ENCODE measurements at places on chromosomes 6 and 20.
A peak's percentile ranks its signal among the peaks of the same experiment; 100 is the strongest.

- DNase-seq = no peak
Measured at GRCh38 chr6:20540683-20541082, 6.4 kb downstream of the CDKAL1 start.

- DNase-seq = no peak
Measured at GRCh38 chr6:4472969-4473642, 303.1 kb upstream of the CDYL start.

GRCh38 chr20:51340451-51340840 is 202.1 kb downstream of the NFATC2 start:
- no peak for DNase-seq

- DNase-seq = peak; percentile 4
Measured at GRCh38 chr6:133894795-133895358, 6.0 kb downstream of the TCF21 start.

DNA sequence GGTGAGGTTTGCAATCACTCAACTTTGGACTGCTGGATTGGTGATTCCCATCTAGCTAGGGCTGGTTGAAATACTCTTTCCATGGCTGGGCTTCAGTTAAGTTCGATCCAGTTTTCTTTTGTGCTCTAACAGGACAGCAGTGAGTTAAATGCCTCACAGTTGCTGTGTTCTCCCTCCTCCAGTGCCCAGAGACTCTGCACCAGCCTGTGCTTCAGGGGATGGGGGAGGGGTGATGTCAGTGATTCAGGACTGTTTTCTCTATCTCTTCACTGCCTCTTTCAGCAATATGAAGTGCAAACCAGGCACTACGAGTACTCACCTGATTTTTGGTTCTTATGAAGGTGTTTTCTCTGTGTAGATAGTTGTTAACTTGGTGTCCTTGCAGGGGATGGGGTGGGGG is 88.2 kb upstream of the FAM83B start:
- no peak for DNase-seq

DNA sequence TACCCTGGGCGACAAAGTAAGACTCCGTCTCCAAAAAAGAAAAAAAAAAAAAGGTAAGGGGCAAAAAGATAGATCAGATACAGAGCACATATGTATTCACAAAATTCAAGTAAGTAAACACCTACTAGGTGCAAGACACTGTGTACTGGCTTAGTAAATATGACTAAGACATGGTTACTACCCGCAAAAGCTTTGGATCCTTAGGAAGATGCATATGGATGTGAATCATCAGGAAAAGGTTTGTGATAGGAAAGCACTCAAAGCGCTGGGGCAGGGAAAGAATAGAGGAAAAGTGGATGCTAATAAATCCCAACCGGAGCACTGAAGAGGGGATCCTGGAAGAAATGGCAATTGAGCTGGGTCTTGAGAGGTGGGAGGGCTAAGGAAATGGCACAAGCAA is 118.8 kb upstream of the FAM184A start:
- no peak for DNase-seq

GRCh38 chr6:130029163-130029562 is 10.8 kb downstream of the L3MBTL3 start:
- no peak for DNase-seq

GRCh38 chr20:24999568-24999967 is 7.0 kb upstream of the APMAP start:
- no peak for DNase-seq

- DNase-seq = no peak
Measured at GRCh38 chr6:165877773-165878172, 214.7 kb upstream of the PDE10A start.

- no peak for DNase-seq
Measured at GRCh38 chr20:62097881-62098407, 24.3 kb upstream of the LSM14B start.

DNA sequence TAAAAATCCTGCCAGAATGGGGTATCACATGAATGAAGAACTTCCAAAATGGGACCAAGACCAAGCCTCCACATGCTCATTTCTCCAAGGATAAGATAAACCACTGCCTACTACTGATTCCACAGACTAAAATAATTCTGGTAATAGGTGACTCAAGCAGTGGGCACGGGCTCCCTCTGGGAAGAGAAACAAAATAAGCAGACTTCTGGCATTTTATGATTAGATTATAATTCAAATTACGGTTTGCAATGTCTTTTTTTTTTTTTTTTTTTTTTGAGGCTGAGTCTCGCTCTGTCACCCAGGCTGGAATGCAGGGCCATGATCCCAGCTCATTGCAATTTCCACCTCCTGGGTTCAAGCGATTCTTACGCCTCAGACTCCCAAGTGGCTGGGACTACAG is 16.0 kb downstream of the UQCC1 start:
- DNase-seq = no peak

DNA sequence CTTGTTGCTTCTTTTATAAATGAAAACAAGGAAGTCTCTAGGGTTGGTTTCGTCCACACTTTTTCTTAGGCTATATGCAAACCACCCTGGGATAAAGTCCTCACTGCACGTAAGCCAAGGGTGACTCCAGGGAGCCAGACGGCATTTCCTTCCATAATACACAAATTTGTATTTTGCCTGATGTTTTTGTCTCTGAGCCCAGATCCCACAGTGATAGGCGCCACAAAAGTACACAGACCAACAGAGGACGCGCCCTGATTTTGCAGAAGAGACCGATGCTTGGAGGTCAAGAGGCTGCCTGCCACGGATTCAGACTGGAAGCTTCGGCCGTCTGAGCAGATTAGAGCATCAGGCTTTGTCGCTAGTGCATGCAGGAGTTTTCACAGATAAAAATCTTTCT is 22.8 kb downstream of the FOXQ1 start:
- DNase-seq = no peak

Data from DMS79 treated with DMSO at 0.1 percent for 48 hours (cell line).